Bronchial epithelial cell (primary cell): ENCODE measurements at places on chromosomes 4 and X. TPM values are rescaled to one million over a fixed set of nuclear protein-coding genes. Genes with fewer than 3 reads are reported as not detected.
A peak's percentile ranks its signal among the peaks of the same experiment; 100 is the strongest.

- DNase-seq, result no peak
Observed at GRCh38 chrX:146581981-146582712, 227.4 kb upstream of the CXorf51B start.

- no peak for DNase-seq
Observed at GRCh38 chr4:113809311-113809710, 47.8 kb upstream of the CAMK2D start.

POF1B gene
- 3.2 and 7.7 TPM in 2 replicates for total RNA-seq

GRCh38 chr4:85995361-85995760, 364.5 kb downstream of the MAPK10 start:
- no peak for DNase-seq

- no peak for DNase-seq
Observed at GRCh38 chrX:49139713-49140112, 16.2 kb upstream of the GPKOW start.

DNA sequence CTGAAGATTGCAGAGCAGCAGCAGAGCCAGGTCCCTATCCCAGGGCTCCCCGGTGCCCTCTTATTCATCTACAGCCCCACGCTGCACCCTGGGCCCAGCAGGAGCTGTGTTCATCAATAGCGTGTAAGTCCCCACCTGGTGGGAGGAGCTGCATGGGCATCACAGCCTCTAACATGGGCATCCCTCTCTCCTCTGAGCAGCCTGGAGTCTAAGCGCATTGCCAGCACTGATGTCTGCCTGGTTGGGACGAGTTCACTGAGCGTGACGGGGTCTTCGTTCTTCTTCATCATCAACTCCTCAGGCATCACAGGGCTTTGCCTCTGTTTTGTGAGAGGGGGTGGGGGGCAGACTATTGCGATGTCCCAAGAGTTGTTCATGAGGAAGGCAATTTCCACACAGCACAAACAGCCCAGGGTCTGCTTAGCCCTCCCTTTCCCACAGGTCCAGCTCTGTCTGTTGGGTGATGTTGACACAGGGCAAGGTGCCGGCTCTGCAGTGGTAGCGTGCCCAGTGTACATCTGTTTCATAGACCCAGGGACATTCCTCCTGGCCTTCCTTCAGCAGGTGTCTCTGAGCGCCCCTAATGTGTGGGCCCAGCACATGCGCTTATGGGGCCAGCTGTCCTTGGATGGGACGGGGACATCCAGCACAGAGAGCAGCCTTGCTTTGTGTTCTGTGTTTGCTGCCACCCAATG, 85.9 kb downstream of the SORCS2 start:
- no peak for DNase-seq

- no peak for DNase-seq
Observed at GRCh38 chr4:168488869-168489274, 8.0 kb upstream of the PALLD start.

DNA sequence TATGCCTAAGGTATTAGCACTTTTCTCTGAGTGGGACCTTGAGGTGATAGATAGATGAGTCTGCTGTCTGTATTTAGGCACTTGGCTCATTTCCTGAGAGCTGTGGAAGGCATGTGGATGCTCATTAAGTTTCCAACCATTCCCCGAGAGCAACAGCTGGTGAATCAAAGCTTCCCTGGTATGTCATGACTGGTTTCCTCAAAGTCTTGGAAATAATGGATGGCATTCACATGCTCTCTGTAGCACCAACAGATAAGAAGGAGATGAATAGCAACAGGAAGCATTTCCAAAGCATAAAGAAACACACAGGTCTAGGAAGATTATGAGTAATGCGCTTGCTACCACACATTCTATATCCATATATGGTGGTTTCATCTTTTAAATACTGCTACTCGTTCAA, 118.3 kb upstream of the ETNPPL start:
- DNase-seq, result peak; percentile 73

SLC16A2 gene
- 1.3 TPM in 2 replicates for total RNA-seq

VSIG1 gene
- total RNA-seq, result 0.26 TPM in 2 replicates
